ENCODE measurements at places on chromosomes 1 and 21.

DNA sequence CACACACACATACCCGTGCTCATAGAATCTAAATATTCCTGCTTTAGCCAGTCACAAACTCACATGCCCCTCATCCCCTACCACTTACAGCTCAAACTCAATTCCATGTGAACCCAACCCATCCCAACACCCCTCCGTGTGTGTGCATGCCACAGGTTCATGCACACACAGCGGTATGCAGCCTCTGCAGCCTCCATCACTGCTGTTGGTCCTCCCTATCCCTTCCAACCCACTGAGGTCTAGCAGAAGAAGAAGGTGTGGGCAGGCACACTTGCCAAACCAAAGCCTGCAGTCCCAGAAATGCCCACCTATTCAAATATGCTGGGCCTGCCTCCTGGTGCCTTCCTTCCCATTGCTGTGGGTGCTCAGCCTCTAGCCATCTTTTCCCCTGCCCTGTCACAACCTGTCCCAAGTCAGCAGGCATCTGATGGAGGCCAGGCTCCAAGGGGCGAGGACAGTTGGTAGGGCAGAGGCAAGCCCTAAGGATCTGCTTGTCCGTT, 26.2 kb downstream of the SLC2A1 start:
- no peak for DNase-seq

DNA sequence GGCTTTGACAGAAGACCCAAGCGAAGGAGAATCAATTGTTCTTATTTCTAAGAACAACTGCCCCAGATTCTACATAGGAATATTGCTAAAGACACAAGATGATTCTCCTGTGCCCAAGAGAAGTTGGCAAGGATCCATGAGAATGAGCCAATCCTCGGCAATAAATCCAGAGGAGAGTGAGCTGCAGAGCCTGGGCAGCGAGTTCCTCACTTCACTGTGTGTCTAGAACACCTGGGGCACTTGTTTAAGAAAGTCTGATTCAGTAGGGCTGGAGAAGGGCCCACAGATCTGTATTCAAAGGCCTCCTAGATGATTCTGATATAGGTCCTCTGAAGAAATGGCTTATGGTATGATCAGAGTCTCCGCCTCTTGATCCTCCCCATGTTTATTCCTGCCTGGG, 31.8 kb downstream of the GADD45A start:
- DNase-seq = no peak

- DNase-seq = no peak
These were observed 78.5 kb downstream of the SLC35F3 start for GRCh38 chr1:233982827-233983518.

DNA sequence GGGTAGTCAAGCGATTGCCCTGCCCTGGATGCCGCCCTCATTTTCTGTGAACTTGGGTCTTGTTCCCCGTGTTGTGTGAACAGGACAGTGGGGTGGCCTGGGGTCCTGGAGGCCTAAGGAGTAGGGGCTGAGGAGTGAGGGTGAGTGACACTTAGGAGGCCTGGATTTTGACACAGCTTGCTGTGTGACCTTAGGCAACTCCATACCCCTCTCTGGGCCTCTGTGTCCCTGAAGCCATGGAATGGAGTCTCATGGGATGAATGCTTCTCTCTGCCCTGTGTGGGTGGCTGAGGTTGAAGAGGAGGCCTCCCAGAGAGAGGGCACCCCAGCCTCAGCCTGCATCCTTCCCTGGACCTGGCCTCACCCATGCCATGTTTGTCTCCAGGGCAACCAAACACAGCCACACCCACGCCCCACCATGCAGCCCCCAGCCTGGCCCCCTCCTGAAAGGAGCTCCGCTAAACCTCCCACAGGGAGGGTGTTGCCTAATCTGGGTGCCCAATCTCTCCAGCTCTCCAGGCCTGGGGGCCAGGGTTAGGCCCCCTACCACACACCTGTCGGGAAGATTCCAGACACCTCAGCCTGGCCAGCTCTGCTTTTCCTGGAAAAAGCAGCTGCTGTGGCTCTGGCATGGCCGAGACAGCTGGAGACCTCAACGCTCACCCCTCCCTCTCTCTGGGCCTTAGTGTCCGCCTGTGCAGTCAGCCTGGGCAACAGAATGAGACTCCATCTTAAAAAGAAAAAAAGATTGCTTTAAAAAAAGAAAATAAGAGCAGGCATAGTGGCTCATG, 9.9 kb downstream of the MYOM3 start:
- no peak for DNase-seq

DNA sequence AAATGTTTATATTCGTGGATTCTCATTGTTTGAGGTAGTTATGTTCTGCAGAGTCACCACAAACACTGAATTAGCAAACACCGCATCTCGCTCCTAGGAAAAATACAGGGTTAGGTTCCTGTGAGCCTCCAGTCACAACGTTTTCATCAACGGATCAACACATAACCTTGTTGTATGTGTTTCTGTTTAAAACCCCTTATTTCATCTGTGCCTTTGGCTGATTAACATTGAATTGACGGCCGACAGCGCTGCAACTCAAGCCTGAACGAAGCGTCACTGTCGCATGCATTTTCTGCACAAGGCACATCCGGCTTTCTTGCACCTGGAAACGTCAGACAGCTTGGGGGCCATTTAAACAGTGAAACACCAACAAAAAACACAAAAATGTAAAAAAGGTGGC, 8.4 kb downstream of the SLC45A1 start:
- no peak for DNase-seq

GRCh38 chr1:187971851-187972250, 1143.1 kb downstream of the PLA2G4A start:
- DNase-seq = no peak

- no peak for DNase-seq
These were observed 36.9 kb downstream of the FBXO2 start for GRCh38 chr1:11617314-11617713.

DNA sequence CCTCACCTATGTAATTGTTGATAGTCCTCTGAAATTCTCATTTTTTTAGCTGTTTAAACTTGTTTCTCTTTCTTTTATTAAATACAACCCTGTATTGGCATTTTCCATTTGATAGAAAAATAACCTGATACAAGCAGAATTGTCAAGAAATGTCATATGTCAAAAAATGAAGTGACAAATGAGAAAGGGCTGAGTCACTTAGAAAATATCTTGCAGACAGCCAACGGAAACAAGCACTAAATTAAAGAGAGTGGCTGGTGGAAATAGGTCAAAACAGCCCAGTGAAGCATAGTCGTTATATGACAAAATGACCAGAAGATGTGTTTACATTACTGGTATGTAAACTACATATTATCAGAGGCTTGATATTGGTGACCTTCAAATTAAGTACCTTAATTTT, 484.4 kb downstream of the PLA2G4A start:
- no peak for DNase-seq

- DNase-seq = no peak
These were observed 39.7 kb downstream of the CAPZB start for GRCh38 chr1:19445417-19446342.

DNA sequence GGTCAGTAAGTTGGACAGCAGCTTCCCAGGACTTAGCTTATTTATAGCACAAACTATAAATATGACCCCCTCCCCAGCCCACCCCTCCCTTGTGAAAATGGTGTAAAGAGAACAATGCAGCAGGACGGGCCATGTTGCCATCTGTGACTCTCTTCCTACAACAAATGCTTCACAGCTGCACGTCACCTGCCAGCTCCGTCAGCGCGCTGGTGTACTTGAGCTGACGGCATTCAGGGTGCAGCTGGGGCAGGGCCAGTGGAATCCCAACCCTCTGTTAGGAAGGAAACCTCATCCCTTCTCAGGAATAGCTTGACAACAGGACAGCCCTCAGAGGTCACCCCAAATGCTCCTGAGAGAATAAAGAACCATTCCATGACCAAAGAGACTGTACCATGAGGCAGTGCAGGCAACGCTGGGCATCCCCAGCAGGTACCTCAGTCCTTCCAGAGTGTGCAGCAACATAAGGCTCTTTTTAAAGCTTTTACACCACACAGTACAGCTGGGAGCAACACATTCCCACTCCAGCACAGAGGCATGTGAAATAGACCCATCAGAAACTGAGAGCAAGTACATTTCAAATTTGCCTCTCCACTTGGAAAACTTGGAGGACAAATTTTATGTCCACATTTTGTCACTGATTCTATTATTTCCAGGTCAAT, 85.0 kb downstream of the ATP1A1 start:
- no peak for DNase-seq

GRCh38 chr21:41362605-41363369, 960 bp downstream of the MX2 start:
- no peak for DNase-seq

- no peak for DNase-seq
These were observed 3.3 kb upstream of the LPAR3 start for GRCh38 chr1:84896279-84896678.

DNA sequence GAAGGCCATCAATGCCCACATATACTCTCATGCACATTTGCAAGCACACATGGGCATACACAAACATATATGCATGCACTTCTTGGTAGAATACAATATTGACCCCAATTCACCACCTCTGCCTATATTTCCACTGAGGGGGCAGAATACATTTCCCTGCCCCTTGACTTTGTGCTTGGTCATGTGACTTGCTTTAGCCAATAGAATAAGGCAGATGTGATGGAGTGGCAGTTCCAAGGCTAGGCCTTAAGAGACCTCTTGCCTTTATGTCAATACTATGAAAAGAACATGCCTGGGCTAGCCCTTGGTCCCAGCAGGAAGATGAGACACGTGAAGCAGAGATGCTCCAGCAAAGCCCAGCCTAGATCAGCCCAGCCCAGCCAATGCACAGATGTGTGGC, 66.0 kb upstream of the GRIK3 start:
- no peak for DNase-seq

DNA sequence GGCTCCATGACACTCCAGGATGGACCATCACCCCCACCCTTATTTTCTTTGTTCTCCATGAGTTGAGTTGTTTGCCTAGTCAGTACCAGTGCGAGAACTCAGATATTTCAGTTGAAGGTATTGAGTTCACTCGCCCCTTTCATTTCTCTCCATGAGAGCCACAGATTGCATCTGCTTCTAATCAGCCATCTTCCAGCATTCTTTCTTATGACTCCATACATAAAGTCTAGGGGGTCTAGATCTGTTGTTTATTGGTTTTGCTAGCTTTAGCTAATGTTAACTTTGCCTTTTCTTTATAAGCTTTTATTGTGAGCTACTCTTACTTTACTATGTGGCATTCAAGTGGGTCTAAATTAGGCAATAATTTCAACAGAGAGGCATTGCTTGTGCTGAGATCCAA, 71.6 kb upstream of the PDC start:
- DNase-seq = no peak

DNA sequence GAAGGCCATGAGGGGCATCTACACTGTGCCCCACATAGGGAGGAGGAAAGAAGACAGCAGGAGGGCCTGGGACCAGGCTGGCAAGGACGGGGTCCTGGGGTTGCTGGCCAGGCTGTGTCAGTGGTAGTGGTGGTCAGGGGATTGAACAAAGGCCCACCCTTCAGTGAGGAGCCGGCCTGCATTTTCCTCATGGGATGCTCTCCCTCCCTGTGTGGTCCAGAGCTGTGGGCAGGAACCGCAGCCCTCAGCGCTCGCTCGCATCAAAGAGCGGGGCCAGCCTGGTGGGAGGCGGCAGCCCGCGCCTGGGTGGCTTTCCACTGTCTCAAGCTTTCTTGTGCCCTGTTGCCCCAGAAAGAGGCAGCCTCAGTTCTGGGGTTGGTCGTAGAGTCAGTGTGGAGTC, 24.8 kb downstream of the LHX4 start:
- DNase-seq = no peak

DNA sequence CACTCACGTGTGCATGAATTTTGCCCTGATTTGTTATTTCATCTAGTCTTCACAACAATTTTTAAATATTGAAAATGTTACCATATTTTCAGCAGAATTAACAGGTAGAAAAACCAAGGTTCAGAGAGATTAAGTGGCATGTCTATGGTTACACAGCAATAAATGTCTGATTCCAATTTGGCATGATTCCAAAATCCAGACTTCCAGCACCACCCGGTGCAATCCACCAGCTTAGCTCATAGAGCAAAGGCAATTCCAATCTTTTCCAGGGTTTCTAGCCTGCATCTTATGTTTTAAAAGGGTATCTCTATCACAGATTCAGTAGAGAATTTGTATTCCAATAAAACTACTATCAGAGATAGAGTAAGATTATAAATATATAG, 161.8 kb downstream of the TPR start:
- DNase-seq = no peak

- DNase-seq = no peak
These were observed 12.0 kb downstream of the SLAMF8 start for GRCh38 chr1:159838715-159839114.

- no peak for DNase-seq
These were observed 6.5 kb downstream of the TTLL10 start for GRCh38 chr1:1179983-1180861.

DNA sequence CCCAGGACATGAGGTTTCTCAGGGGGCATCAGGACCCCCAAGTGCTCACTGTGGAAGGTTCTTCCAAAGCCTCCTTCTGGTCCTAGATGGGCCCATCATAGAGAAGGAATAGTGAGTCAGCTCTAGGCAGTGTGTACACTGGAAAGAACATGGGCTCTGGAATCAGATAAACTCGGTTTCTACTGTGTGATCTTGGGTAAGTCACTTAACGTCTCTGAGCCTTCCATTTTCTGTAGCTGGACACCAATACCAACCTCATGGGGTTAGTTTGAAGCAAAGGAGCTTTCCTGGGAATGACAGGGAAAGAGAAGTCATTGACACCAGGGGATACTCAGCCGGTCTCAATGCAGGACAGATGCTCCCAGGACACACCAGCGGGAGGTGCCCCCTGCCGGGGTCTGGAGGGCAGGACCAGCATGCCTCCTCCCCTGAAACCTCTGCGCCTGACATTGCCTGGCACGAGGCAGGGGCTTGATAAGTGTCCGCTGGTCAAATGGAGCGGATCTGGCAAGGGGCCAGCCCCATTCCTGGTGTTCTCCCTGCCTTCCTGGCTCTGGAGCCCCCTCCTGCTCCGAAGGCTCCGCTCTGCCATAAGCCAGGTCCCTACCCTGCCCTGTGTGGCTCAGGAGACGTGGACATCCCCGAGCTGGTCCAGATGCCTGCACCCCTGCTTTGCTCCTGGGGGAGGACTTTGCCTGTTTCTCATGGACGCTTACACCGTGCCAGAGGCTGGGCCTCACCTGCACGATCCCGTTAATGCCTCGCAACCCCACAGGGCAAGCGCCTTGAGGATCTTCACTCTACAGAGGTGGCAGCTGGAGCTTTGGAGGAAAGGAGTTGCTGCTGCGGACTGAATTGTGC, 52.8 kb downstream of the EDN2 start:
- no peak for DNase-seq

DNA sequence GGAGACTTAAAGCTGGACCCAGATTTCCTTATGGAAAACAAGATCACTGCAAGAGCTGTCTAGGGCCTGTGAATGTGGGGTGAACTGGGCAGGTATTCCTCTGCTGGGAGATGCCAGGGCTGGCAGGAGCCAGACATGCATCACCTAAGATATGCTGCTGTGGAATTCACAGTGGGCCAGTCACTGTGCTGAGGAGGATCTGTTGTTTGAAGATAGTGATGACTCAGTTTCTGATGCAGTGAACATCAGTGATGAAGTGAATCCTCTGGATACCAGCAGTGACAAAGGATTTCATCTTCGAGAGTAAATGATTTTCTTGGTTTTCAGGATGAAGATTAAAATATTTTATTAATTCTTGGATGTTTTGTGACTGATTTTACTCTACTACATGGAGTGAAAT, 29.9 kb upstream of the CAMSAP2 start:
- DNase-seq = no peak

All from NCI-H187 treated with DMSO at 0.1 percent for 48 hours (cell line).